ENCODE measurements at places on chromosomes 3 and 15.

DNA sequence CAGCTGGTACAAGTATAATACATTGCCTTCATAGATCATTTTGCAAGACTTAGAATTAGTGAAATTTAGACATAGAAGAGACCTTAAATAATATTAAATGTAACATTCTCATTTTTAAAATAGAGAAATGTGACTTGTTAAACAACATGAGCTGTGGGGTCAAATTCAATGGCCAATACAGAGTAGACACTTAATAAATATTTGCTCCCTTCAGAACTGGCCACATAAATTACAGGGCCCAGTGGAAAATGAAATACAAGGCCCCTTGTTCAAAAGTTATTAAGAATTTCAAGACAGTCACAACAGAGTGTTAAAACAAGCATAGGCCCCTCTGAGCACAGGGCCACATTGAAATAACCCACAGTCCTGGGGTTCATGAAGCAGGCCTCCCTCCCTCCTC lies 58.1 kb upstream of the PHLDB2 start:
- DNase-seq: no peak

- no peak for DNase-seq
Observed at GRCh38 chr15:51658664-51659063, 22.6 kb upstream of the SCG3 start.

DNA sequence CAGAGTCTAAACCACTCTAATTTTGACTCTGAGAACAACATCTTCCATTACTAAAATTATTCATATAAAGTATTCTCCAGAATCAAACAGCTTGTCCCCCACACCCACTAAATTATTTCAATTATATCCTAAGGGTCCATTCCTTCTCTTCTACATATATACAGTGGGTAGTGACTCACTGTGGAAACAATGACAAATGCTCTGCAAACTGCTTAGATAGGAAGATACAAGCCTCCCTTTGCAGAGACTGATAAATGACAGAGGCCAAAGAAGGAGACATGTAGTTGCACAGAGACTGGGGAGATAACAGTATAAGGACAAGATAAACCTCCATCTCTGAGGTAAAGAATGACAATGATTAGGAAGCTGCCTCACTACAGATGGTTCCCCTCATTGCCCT lies 1087.4 kb downstream of the AGBL1 start:
- DNase-seq: no peak

DNA sequence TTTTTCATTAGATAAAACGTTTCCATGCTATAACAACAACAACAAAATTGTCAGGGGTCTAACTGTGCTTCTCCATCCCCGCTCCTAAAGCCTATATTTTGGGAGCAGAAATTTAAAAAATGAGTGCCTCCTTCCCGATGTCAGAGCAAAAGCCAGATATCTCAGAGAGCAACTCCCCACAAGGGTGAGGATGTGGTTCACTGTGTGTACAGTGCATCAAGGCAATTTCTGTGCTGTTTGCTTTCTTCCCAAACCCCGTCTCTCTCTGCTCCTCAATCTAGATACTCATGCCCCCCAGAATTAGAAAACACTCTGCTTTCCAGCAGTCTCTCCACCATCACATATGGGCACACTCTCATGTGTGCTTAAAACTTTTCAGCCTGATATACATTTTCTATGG lies 76.7 kb upstream of the MBNL1 start:
- DNase-seq: no peak

GRCh38 chr3:190027116-190027515 lies 93.6 kb downstream of the P3H2 start:
- DNase-seq: no peak

DNA sequence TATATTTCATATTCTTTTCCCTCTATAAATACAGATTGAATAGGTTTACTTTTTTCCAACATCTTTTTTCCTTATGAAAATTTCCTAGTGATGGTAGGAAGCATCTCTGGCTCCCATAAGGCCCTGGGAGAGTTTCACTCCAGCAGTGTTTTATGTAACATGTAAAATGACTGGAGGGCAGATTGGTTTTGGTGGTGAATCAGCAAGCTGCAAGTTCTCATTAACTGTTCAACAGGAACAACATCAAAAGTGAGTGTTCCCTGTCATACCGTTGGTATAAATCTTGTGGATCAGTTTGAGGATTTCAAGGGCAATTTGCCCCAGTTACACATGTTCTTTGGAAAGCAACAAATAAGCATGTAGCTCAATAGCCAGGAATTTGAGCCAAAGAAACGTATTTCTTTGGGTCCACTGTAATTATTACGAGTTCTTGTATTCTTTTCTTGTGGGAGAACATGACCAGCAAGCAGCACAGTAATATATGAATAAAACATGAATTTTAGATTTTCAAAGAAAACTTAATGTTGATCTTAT lies 345.7 kb downstream of the SV2B start:
- DNase-seq: no peak

- DNase-seq: no peak
Observed at GRCh38 chr3:155230382-155230781, 63.1 kb downstream of the STRIT1 start.

DNA sequence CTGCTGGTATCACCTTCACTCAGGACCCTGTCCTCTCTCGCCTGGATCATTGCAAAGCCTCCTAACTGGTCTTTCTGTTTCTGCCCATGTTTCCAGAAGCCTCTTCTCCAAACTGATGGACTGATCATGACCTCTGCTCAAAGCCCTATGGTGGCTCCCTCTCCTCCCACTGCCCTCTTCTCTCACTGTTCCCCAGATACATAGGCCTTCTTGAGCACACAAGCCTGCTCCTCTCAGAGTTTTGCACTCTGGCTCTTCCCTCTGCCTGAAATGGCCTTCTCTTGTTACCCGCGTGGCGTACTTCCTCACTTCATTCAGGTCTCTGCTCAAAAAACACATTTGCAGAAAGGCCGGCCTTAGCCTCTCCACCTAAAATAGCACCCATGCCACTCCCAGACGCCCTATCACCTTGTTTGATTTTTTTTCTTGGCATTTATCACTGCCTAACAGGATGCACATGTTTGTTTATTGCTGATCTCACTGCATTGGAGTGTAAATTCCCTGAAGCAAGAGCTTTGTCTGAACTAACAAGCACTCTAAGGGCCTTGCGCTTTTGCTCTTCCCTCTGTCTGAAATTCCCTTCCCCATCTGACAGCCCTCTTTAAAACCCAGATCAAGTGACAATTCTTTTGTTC lies 1.4 kb upstream of the ETFA start:
- DNase-seq: no peak

- no peak for DNase-seq
Observed at GRCh38 chr3:112610121-112610520, 30.8 kb downstream of the CCDC80 start.

- no peak for DNase-seq
Observed at GRCh38 chr3:80983753-80984152, 777.7 kb downstream of the GBE1 start.

DNA sequence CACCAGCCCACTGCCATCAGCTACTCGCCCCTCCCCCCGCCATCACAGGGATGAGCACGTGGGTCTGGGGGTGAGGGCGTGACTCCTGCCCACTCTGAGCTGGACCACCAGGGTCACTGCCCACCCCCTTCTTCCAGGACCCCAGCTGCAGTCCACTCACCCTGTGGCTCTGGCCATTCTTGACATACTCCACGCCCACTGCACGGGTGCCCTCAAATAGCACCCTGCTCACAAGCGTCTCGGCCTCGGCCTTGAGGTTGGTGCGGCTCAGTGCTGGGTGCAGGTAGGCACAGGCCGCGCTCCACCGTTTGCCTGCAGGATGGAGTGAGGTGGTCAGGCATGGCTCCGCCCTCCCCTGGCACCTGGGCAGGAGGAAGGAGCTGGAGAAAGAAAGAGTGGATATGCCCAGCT lies 23.9 kb downstream of the CHDH start:
- no peak for DNase-seq

GRCh38 chr3:104514776-104515175 lies 851.9 kb upstream of the ALCAM start:
- DNase-seq: no peak

- peak; percentile 12 for DNase-seq
Observed at GRCh38 chr3:137970914-137971831, 38.8 kb upstream of the CLDN18 start.

- DNase-seq: no peak
Observed at GRCh38 chr3:152151216-152151876, 117.4 kb upstream of the MBNL1 start.

GRCh38 chr3:126419886-126420786 lies 25.4 kb downstream of the CFAP100 start:
- DNase-seq: no peak

- no peak for DNase-seq
Observed at GRCh38 chr15:57183614-57184344, 192.5 kb upstream of the CGNL1 start.

- no peak for DNase-seq
Observed at GRCh38 chr3:189724356-189724755, 93.2 kb downstream of the TP63 start.

GRCh38 chr15:25774871-25775270 lies 88.3 kb downstream of the ATP10A start:
- DNase-seq: no peak

DNA sequence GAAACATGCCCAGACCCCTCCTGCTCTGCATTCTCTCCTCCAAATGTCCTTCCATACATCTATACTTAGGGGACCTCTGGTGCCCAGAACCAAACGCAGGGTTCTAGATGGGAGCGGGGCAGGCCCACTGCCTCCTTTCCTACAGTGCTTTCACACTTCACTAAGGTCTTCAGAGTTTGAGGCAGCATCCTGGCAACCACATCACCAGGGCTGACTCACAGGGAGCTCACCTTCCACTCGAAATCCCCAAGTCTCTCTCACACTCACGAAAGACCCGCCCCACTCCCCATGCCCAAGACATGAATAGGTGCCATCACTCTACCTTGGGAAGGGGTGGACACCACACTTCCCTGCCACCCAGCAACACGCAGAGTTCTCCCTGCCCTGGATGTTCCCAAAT lies 18.9 kb downstream of the HOMER2 start:
- DNase-seq: no peak

DNA sequence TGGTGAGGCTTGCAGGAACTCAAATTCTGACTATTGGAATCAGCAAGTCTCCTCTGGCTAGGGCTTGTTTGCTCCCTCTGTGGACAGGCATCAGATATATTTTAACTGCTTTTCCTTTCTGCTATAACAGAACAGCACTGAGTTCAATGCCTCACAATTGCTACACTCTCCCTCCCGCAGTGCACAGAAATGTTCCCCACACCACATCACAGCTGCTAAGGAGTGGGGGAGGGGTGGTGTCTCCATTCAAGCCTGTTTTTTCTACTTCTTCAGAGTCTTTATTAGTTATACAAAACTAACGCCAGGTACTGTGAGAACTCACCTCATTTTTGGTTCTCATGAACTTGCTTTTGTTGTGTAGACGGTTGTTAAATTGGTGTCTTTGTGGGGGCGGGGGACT lies 68.5 kb downstream of the BCHE start:
- no peak for DNase-seq

- no peak for DNase-seq
Observed at GRCh38 chr3:149647285-149647684, 10.5 kb downstream of the WWTR1 start.

GRCh38 chr15:26015516-26016075 lies 152.5 kb upstream of the ATP10A start:
- no peak for DNase-seq

DNA sequence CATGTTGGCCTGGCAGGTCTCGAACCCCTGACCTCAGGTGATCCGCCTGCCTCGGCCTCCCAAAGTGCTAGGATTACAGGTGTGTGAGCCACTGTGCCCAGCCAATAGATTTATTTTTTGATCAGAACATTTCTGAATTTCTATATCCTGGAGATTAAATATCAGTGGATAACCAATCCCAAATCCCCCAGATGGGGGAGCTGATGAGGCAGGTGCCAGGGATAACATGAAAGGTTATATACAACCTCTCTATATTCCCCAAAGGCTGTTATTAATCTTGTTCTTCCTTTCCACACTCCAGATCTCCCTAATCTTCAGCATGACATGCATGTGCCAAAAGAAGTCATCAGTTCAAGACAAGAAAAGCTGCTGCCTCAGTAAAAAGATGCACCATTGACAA lies 112.3 kb downstream of the WDR76 start:
- DNase-seq: no peak

DNA sequence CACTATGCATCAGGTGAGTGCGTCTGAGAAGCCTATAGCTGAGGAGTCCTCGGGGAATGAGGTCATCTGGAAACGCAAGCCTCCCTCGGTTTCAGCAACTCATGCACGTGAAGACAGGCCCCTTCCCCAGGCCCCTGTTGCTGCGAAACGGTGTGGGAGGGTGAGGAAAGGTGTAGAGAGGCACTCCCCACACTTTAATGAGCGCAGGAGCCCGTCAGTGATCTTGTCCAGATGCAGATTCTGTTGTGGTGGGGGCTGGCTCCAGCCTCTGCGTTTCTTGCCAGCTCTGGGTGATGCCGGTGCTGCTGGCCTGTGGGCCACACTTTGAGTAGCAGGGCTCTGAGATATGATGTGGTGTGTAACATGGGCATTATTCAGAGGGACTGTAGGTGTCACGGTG lies 38.6 kb upstream of the LACTB start:
- no peak for DNase-seq

- DNase-seq: no peak
Observed at GRCh38 chr15:58308742-58309355, 122.9 kb upstream of the LIPC start.

Measured in stimulated activated naive CD4-positive, alpha-beta T cell treated with Interleukin-2 at 50 U/mL for 16 hours (primary cell).